Activated naive CD8-positive, alpha-beta T cell treated with anti-CD3 and anti-CD28 coated beads for 36 hours (primary cell): ENCODE measurements at places on chromosomes 6 and 20. TPM values are rescaled to one million over a fixed set of nuclear protein-coding genes. Genes with fewer than 3 reads are reported as not detected.

Gene OXT
- not detected for total RNA-seq

GRCh38 chr6:126723541-126724170, 383.7 kb downstream of the CENPW start:
- DNase-seq, result no peak
- no peaks in the 10 kb centered on the region for H3K4me1 ChIP-seq
- H3K36me3 ChIP-seq, result no peaks in the 10 kb centered on the region
- H3K4me3 ChIP-seq, result no peak overlapping the region
- H3K27ac ChIP-seq, result no peak overlapping the region

DNA sequence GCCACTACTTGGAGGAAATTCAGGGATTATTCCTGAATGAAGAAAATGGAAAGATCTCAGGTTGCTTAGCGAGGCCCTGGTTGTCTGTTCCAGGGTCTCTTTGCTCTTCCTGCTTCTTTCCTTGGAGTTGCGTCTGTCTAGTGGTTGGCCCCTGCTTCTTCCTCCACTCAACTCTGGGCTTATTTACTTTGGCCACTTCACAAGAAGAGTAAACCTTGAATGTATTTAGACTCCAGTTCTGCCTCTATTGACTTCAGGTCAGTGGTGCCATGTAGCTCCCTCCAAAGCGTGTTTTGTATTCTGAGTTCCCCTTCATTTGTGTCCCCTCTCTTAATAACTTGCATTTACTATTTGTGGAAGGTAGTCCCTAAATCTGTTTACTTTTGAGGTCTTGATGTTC, 456.5 kb downstream of the UTRN start:
- no peak overlapping the region for H3K4me3 ChIP-seq
- peaks cover 7% of the 10 kb centered on the region for H3K4me1 ChIP-seq
- H3K27ac ChIP-seq, result no peak overlapping the region
- H3K27me3 ChIP-seq, result no peaks in the 10 kb centered on the region

- peak; percentile 74 for DNase-seq
- H3K27me3 ChIP-seq, result no peaks in the 10 kb centered on the region
- H3K36me3 ChIP-seq, result peaks cover 28% of the 10 kb centered on the region
- peak overlapping the region; percentile 86 for H3K4me3 ChIP-seq
- peak overlapping the region; percentile 93 for H3K27ac ChIP-seq
These were observed 2.7 kb downstream of the L3MBTL3 start for GRCh38 chr6:130020907-130021629.

DNA sequence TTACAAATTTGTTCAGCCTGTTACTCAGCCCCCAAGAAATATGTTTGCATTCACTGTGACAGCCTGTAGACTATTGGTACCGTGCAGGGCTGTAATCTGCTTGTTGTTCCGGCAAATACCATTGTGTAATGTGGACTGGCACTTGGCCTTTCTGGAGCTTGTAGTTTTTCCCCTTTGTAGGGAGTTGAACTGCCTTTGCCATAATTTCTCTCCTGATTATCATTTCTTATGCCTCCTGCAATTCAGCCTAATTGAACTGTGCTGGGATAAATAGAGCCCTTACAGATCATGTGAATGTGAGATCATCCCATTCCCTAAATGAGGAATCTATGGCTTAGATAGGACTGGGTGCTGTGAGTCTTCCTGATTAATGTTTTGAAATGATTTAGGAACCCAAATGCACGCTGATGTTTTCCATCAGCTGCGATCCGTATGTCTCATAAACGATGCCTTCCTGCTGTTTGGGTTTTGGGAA, 185.1 kb downstream of the JARID2 start:
- no peaks in the 10 kb centered on the region for H3K27me3 ChIP-seq
- H3K36me3 ChIP-seq, result peaks cover 49% of the 10 kb centered on the region
- H3K4me3 ChIP-seq, result no peak overlapping the region
- DNase-seq, result no peak
- peaks cover 81% of the 10 kb centered on the region for H3K4me1 ChIP-seq

Gene PLCB4
- not detected for total RNA-seq

GRCh38 chr6:40353967-40354452, 233.2 kb downstream of the LRFN2 start:
- no peaks in the 10 kb centered on the region for H3K4me1 ChIP-seq
- H3K27me3 ChIP-seq, result peaks cover 4% of the 10 kb centered on the region
- H3K4me3 ChIP-seq, result no peak overlapping the region
- no peak for DNase-seq

Gene SLC22A3
- total RNA-seq, result not detected

- H3K27ac ChIP-seq, result no peak overlapping the region
- no peak overlapping the region for H3K4me3 ChIP-seq
- no peaks in the 10 kb centered on the region for H3K27me3 ChIP-seq
These were observed 102.6 kb upstream of the HDGFL1 start for GRCh38 chr6:22466665-22467245.

Gene CLVS2
- not detected for total RNA-seq

- no peak overlapping the region for H3K4me3 ChIP-seq
- no peaks in the 10 kb centered on the region for H3K36me3 ChIP-seq
- H3K27me3 ChIP-seq, result peaks cover 3% of the 10 kb centered on the region
- H3K27ac ChIP-seq, result no peak overlapping the region
- no peak for DNase-seq
- peaks cover 18% of the 10 kb centered on the region for H3K4me1 ChIP-seq
These were observed 20.6 kb downstream of the BFSP1 start for GRCh38 chr20:17510548-17510947.

DNA sequence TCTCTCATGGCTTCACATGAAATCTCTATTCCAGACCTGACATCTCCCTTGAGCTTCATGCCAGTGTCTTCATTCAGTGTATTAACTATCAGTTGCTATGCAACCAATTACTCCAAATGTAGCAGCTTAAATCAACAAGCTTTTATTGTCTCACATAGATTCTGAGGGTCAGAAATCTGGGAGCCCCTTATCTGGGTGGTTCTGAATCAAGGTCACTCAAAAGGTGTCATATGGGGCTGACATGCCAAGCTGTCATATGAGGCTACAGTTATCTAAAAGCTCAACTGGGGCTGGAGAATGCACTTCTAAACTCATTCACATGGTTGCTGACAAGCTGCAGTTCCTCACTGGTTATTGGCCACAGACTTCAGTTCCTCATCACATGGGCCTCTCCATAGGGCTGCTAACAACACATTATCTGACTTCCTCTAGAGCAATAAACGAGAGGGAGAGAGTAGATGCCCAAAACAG, 7.3 kb upstream of the CGA start:
- no peak for DNase-seq
- no peak overlapping the region for H3K4me3 ChIP-seq
- no peaks in the 10 kb centered on the region for H3K4me1 ChIP-seq

GRCh38 chr20:32453467-32454163, 95.5 kb downstream of the ASXL1 start:
- H3K4me3 ChIP-seq, result no peak overlapping the region
- no peak for DNase-seq
- H3K27ac ChIP-seq, result no peak overlapping the region
- peaks cover 7% of the 10 kb centered on the region for H3K4me1 ChIP-seq
- H3K27me3 ChIP-seq, result no peaks in the 10 kb centered on the region
- H3K36me3 ChIP-seq, result peaks cover 4% of the 10 kb centered on the region

Gene SMIM26
- total RNA-seq, result 53.7 TPM

Gene PI3
- total RNA-seq, result not detected

- no peak for DNase-seq
- H3K36me3 ChIP-seq, result no peaks in the 10 kb centered on the region
- no peak overlapping the region for H3K27ac ChIP-seq
- H3K27me3 ChIP-seq, result no peaks in the 10 kb centered on the region
- no peaks in the 10 kb centered on the region for H3K4me1 ChIP-seq
- H3K4me3 ChIP-seq, result no peak overlapping the region
These were observed 23.8 kb upstream of the GCM1 start for GRCh38 chr6:53172468-53172803.

GRCh38 chr20:36441416-36441815, 99.9 kb upstream of the MYL9 start:
- DNase-seq, result no peak
- no peak overlapping the region for H3K27ac ChIP-seq
- H3K4me1 ChIP-seq, result peaks cover 3% of the 10 kb centered on the region
- H3K4me3 ChIP-seq, result no peak overlapping the region
- H3K36me3 ChIP-seq, result no peaks in the 10 kb centered on the region

DNA sequence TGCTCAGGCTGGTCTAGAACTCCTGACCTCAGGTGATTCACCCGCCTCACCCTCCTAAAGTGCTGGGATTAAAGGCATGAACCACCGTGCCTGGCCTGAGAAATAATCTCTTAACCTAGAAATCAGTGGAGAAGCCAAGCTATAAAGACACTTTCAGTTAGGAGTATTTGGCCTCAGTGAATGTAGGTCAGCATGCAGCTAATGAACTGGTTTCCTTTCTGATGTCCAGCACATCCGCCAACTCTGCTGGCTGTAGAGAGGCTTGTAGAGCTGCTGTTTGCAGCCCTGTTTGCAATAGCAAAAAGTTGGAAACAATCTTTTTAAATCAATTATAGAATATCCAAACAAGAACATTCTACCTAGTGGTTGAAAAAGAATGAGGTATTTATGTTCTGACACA, 42.4 kb upstream of the ELOVL5 start:
- no peaks in the 10 kb centered on the region for H3K36me3 ChIP-seq
- no peak for DNase-seq
- no peak overlapping the region for H3K4me3 ChIP-seq
- no peaks in the 10 kb centered on the region for H3K4me1 ChIP-seq
- H3K27me3 ChIP-seq, result peaks cover 3% of the 10 kb centered on the region

GRCh38 chr20:58547623-58548475, 32.6 kb upstream of the APCDD1L start:
- no peak overlapping the region for H3K27ac ChIP-seq
- DNase-seq, result no peak
- no peaks in the 10 kb centered on the region for H3K27me3 ChIP-seq
- no peaks in the 10 kb centered on the region for H3K4me1 ChIP-seq
- no peaks in the 10 kb centered on the region for H3K36me3 ChIP-seq

Gene SLA2
- total RNA-seq, result 70.6 TPM

- DNase-seq, result no peak
- H3K4me3 ChIP-seq, result no peak overlapping the region
- H3K4me1 ChIP-seq, result peaks cover 14% of the 10 kb centered on the region
- H3K27ac ChIP-seq, result no peak overlapping the region
- peaks cover 6% of the 10 kb centered on the region for H3K27me3 ChIP-seq
These were observed 119.9 kb upstream of the ARID1B start for GRCh38 chr6:156657296-156657695.

Gene NNAT
- total RNA-seq, result 0.23 TPM

GRCh38 chr6:106247733-106248132, 77.8 kb downstream of the ATG5 start:
- no peak overlapping the region for H3K4me3 ChIP-seq
- no peak for DNase-seq
- H3K36me3 ChIP-seq, result peaks cover 27% of the 10 kb centered on the region
- H3K4me1 ChIP-seq, result peaks cover 7% of the 10 kb centered on the region
- no peak overlapping the region for H3K27ac ChIP-seq

GRCh38 chr6:89007209-89008000, 44.0 kb upstream of the RNGTT start:
- peaks cover 1% of the 10 kb centered on the region for H3K36me3 ChIP-seq
- H3K27me3 ChIP-seq, result no peaks in the 10 kb centered on the region
- no peak for DNase-seq
- peaks cover 9% of the 10 kb centered on the region for H3K4me1 ChIP-seq
- H3K4me3 ChIP-seq, result no peak overlapping the region

DNA sequence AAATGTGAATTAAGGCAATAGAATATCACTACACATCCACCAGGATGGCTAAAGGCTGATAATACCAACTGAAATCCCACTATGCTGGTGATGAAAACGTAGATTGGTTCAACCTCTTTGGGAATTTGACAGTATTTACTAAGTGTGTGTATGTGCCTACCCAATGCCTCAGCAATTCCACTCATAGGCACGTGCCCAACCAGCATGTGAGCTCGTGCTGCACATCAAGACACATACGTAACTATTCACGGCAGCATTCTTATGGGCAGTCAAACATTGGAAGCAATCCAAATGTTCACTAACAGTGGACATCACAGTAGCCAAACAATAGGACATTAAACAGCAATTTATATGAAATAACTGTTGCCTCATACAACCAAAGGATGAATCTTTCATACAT, 15.7 kb upstream of the AFDN start:
- no peaks in the 10 kb centered on the region for H3K36me3 ChIP-seq
- no peak overlapping the region for H3K27ac ChIP-seq
- peaks cover 3% of the 10 kb centered on the region for H3K4me1 ChIP-seq
